Fibroblast of skin of abdomen (primary cell): ENCODE measurements at places on chromosomes 3 and 15.

- no peak for DNase-seq
Measured at GRCh38 chr15:89458440-89458839, 37.9 kb downstream of the RHCG start.

- no peak for DNase-seq
Measured at GRCh38 chr3:48695393-48695753, 9.7 kb upstream of the NCKIPSD start.

- peak; percentile 33 for DNase-seq
Measured at GRCh38 chr15:25787855-25788520, 75.1 kb downstream of the ATP10A start.

DNA sequence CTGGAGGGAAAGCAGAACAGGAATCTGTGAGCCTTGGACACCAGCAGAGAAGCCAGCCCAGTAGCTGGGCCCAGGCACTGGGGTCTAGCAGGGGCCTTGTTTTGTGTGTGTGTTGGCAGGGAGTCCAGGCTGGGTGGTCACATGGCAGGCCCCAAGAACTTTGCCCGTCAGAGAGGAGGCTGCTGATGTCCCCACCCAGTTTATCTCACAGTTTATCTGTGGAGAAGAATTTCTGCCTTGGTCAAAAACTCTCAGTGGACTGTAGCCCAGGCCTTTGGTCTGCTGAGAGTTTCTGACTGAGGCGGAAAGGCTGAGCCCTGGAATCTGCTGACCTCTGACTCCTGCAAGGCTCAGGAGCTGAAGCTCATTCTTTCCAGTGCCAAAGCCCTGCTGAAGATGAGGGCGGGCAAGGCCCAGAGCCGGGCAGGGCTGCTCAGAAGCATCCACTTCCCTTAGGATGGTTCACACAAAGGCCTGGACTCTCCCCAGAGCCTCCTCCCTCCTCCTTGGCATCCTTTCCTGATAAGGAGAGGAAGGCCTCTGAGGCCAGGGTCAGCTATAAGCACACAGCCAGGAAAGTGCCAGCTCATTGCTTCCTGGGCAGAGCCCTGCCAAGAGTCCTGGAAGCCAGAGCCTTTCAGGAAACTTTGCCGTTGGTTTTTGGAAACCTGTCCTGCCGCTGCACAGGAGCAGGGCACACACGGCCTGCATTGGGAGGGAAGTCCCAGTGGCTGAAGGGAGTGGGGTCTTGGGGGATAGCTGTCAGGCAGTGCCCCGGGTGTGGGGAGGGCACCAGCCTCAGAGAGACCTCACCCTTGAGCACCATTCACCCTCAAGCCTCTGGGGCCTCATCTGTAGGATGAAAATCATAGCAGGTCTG, 37.2 kb upstream of the SLCO2A1 start:
- no peak for DNase-seq

DNA sequence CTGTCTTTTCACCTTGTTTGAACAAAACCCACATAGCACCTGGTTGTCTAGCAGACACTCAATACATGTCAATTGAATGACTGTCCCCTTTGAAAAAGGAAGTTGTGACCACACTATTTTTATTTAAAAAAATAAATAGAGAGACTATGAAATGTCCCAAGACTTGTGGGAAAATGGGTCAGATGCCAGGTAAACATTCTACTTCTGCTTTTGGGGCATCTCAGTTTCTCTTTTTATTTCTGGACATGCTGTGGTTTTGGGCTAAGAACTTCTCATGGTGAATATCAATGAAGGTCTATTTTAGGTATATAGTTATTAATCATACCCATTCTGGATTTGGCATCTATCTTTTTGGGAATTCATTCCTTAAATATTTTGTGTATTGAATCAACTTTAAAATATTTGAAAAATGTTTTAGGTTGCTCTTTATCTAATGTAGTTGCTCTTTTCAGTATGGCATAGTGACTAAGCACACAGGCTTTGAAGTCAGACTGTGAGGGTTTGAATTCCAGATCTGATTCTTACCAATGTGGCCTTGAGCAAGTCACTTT, 4.4 kb downstream of the TMEM45A start:
- DNase-seq = peak; percentile 86

GRCh38 chr3:107206945-107207344, 170.3 kb upstream of the CCDC54 start:
- no peak for DNase-seq

GRCh38 chr3:73687106-73688004, 62.6 kb upstream of the PDZRN3 start:
- DNase-seq = peak; percentile 60

- peak; percentile 45 for DNase-seq
Measured at GRCh38 chr15:63473999-63474809, 30.2 kb upstream of the USP3 start.

DNA sequence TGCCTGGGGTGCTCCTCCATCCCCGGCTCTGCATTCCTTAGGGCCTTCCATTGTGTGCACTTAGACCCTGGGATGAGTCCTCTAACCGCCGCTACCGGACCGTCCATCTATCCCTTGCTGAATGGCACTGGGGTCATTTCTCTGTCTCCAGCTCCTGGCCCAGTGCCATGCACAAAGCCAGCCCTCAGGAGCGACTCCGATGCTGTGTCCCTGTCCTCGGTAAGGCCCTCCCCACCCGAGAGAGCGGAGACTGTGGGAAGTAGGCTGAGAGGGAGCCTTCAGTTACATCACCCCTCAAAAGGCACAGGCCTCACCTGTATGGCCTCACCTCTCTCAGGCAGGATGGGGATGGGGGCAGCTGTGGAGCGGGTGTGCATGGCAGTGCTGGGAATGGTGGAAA, 33.8 kb downstream of the MUC4 start:
- no peak for DNase-seq

DNA sequence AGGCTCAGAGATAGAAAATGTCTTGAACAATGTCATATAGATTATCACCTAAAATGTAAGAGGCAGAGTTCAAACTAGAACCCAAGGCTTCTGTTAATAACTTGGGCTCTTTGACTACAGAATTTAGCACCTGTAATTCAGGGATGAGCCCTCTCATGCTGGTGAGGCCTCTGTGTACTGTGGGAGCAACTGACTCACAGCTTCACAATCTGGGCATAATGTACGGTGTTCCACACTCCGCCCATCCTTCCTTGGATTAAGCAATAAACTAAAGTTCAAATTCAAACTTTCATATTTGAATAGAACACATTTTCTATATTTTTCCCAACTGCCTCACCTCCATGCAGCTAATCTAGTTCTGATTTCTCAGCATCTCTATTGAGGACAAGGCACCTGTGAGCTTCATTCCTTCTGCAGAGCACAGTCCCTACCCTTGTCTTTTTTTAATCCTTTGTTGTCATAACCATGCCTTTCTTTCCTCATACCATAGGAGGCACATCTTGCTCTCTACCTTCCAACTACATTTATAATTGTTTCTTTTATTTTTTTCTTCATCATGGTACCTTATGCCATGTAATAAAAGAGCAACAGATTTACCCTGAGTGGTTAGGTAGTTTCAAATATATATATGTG, 392.1 kb downstream of the NLGN1 start:
- no peak for DNase-seq

- DNase-seq = no peak
Measured at GRCh38 chr15:41905036-41905793, 11.4 kb upstream of the SPTBN5 start.

DNA sequence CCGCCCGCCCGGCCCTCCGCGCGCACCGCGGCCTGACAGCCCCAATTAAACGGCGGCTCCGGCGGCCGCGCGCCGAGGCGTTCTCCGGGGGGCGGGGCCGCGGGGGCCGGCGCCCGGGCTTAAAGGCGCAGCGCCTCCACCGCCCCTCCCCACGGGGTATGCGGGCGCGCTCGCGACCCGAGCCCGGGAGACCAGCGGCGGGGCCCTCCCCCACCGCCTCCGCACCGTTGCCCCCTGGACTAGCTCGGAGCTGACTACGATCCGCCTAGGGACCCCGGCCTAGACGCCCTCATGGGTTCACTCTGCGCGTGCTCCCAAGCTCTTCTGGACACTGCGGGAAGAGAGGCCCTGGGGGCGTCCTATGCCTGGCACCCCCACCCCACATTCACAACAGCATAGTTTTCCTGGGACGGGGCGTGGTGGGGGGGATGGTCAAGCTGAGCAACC, at the start of gene DUSP7:
TSS of gene DUSP7 (minus strand) at position 51 of the 447 bp plus-strand sequence. CDS start 205 bp downstream, outside the sequence.
- DNase-seq = peak; percentile 77

DNA sequence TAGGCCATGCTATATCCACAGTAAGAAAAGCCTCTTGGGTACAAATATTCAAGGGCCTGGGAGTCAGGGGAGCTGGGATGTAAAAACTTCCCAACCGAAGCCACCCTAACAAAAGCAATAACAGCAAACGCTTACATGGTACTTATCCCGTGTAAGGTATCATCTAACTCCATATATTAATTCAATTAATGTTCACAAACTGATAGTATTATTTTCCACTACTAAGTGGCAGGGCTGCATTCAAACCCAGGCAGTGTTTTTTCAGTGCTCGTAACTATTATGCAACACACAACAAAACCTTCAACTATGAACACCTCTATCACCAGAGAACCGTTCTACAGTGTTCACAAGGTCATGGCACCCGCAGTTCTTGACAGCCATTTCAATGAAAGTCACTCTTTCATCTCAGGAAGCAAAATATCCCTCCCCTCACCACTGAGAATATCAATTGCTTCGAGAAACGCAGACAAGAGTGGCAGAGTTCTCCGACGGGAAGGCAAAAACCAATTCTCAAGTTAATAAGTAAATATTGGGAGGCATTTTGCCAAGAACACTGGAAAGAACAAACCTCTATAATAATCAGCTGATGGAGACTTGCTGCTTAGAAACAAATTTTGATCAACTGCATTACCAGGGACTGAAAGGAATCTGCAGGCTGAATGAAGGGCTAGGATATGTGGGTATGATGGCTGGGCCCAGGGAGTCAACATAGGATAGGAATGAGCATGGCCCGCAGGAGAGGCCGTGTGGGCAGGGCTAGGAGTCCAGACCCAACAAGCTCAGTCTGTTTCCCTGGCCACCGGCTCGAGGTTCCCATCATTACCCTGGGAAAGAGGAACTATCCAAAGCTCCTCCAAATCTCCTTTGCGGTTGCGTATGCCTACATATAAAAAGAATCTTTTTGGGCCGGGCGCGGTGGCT, 72.3 kb downstream of the XXYLT1 start:
- no peak for DNase-seq

GRCh38 chr15:93033434-93034045, 55.5 kb downstream of the RGMA start:
- no peak for DNase-seq

- DNase-seq = peak; percentile 71
Measured at GRCh38 chr15:74375303-74375693, 7.9 kb upstream of the CYP11A1 start.

DNA sequence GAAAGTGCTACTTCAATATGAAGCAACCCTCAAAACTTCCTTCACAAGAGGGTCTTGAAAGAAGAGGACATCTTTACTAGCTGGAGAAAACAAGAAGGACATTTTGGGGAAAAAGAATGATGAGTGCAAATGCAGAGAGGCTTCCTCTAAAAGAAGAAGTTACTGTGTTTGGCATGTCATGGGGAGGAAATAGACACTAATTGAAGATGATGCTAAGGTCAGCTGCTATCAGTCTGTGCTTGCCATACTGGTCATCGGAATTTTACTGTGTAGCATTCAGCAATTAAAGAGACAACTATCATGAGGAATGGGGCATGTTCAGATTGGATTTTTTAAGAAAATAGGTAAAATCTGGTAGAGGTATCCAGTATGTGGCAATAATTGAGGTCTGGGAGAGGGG, 60.0 kb downstream of the THRB start:
- DNase-seq = no peak

GRCh38 chr15:40906991-40907802, 12.9 kb downstream of the VPS18 start:
- peak; percentile 17 for DNase-seq

- no peak for DNase-seq
Measured at GRCh38 chr15:101217446-101217845, 34.4 kb downstream of the CHSY1 start.

DNA sequence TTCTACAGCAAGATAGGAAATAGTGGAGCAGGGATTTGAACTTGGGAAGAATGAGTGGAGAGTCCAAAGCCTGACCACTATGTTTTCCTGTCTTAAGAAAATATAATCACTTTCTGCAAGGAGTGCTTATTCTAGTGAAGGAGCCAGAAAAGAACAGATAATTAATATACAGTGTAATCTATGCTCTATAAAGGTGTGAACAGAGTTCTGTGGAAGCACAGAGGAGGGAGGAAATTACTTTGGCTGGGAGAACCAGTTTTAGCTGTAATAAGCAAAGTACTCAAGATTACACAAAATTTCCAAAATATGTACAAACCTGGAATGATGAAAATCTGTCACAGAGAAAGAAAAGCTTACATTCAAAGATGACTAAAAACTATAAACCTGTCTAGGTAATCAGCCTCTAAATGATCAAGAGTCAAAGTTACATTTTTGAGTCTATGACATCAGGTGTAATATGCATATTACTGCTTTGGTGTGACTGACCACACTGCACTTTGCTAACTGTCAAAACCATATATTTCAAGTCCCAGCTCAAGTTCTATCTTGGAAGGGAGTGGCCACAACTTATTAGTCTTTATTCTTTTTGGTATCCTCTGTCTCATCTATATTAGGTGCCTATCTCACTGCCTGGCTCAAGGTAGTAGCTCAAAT, 40.7 kb upstream of the MB21D2 start:
- DNase-seq = no peak

DNA sequence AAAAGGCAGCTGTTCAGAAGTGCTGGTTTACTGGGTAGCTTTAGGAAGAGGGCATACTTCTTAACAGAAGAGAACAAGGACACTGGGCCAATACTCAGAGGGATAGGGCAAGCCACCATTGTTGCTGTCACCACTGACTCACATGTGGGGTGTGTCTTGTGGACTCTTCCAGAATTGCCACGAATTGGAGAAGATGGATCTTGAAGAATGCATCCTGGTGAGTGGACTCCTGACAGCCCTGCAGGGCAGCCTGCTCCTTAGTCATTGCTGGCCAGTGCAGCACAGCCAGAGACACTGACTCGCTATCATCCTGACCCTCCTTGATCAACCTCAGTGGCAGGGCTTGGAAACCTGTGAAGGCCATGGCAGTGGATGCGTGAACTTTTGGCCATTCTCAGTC, 62.3 kb downstream of the UBP1 start:
- peak; percentile 44 for DNase-seq

GRCh38 chr3:41991437-41991836, 29.5 kb upstream of the ULK4 start:
- DNase-seq = no peak

DNA sequence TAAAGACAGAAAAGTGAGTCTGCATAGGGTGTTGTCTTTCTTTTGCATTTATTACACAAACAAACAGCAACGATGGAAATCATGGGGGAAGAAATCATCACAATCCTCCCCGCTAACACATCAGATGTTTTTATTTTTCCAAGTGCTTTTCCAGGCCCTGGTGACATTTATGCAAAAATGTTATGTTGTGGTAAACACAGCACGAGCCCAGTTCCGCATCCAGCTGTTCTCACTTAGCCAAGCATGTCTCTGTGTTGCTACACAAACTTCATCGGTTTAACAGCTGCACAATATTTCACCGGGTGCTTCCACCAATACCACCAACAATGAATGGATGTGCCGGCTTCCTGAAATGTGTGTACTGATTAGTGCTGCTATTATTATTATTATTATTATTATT, 53.7 kb upstream of the ABHD17C start:
- no peak for DNase-seq

GRCh38 chr3:193826159-193826795, 233.3 kb downstream of the OPA1 start:
- DNase-seq = peak; percentile 68

- DNase-seq = no peak
Measured at GRCh38 chr15:62834686-62835329, 207.7 kb upstream of the TPM1 start.
